Esophagus squamous epithelium (tissue), 5 donors: ENCODE measurements at places on chromosomes 11 and 22.

DNA sequence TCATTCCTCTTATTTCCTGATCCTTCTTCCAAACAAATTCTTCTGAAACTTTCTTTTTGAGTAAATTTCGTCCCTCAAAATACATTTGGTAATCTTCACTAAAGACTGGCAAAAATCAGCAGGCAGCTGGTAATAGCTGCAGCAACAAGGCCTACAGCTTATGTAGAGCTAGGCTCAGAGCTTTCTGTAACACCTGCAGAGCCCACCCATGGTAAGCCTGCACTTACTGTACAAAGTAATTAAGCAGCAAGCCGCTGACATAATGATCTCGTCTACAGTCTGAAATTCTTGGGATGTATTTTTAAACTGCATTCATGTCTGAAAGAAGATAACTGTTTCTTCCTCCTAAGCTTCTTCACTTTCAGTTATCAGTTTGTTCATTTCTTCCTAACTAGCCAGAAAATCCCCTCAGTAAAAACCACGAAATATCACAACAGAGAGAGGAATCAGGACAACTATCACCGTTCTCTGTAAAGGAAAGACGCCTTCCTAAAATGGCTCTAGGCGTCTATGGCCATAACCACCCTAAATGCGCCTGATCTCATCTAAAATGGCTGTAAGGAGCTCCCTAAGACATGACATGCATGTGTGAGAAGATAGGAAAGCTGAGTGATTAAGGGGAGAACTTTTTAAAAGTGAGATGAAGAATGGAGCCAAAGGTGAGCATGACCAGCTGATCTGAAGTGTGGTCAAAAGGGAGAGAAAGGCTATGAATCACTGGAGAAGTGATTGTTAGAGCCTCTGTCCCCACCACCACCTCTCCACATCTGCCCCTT, 56.2 kb downstream of the DENND5A start:
- DNase-seq, result no peak

DNA sequence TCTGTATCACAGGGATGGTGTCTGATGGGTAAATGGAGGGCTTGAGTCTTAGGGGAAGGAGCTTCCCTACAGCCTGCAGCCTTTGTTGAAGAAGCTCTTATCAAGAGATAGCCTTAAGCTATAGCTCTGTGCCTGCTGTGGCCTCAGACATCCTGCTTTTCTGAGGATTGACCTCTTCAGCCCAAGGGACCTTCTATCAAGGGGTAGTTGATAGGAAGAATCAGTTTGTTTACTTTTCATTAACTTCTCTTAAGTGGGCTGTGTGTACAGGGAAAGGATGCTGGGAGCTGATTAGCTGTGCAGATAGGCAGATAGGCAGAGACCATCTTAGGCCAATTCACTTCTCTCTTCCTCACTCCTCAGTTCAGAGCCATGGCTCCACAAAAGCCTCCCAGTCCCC, 151.8 kb upstream of the CADM1 start:
- no peak for DNase-seq

DNA sequence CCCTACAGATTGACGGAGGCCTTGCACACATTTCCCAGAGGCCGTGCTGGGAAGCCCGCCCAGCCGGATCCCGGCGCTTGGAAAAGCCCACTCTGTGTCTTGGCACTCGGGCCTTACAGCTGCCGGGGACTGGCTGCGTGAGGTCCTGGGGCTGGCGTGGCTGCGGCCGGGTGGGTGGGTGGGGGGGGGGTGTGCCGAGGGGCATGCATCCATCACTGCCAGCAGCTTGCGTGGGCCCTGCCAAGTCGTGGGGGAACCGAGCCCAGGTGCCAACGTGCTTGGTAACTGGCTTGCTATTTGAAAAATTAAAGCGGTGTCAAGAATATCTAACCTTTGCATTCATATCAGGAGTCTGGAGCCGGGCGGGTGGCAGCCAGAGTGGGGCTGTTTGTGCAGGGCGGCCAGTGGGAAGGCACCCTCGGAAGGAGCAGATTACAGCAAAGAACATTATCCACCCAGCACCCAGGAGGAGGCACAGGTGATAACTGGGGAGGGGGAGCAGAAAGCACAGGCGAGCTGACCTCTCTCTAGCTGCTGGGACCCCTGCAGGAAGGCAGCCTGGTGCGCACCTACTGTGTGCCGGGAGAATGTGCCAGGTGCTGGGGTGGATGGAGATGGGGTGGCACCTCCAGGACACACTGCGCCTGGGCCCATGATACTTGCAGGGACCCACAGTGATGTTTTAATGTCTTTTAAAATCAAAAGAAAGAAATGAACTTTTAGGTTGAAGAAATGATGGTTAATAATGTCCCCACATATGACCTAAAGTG, 28.5 kb upstream of the SMIM38 start:
- DNase-seq, result no peak

DNA sequence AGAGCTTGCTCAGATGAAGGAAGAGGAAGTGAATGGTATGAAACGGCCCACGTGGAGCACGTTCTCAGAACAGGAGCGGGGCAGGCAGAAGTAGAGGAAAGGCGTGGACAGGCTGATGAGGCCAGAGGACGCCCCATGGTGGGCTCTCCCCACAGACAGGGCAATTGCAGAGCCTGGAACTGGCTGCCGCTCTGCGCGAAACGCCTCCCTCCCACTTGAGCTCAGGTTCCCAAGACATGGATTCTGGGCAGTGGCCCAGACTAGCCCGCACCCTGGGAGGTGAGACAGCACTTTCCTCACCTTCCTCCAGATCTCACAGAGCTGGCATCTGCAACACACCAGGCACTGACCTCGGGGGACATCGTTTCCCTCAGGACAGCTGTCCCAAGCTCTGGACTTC, 117.6 kb downstream of the PHF21B start:
- no peak for DNase-seq

DNA sequence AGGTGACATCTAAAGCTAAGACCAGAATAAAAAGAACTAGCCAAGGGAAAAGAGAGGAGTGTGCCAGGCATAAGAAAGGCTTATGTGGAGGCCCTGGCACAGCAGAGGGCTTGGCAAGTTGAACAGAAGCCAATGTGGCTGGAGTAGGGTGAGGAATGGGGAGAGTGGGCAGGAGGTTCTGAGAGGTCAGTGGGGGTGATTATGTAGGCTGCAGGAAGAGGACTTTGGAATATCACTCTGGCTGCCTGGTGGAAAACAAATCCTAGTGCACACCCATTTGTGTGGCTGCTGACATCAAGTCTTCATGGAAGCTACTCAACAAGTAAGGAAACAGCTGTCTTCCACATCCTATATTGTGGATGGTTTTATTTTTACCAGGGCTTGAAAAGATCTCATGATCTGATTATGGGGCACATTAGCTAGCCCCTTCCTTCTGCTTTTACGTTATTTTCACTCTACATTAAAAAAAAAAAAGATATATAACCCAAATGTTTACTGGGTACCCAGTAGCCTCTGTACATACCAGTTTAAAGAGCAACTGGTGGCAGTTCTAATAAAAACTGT, 3.4 kb downstream of the MRPL16 start:
- no peak for DNase-seq
